ENCODE measurements at places on chromosomes 16 and 17.
A peak's percentile ranks its signal among the peaks of the same experiment; 100 is the strongest.

DNA sequence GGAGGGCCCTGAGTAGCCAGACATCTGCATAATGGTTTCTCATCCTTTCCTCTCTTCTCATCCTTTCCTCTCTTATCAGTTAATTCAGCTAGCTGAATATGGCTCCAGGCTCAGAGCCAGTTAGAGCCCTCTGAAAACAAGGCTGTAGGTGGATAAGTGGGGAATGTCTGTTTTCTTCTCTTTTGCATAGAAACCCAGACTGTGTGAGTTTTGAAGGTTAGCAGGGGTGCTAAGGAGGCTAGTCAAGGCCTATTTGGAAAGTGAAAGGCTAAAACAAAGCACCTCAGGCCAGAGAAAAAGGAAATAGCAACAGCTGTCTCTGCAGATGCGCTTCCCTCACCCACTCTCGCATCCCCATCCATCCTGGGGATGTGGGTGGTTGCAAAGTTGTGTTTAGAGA is 420.9 kb downstream of the SHISA9 start:
- no peak for ATAC-seq

- no peak for ATAC-seq
These were observed 145.6 kb upstream of the MYOCD start for GRCh38 chr17:12519956-12520594.

- ATAC-seq = no peak
These were observed 104.3 kb downstream of the AXIN2 start for GRCh38 chr17:65457183-65457582.

- no peak for ATAC-seq
These were observed 10.4 kb downstream of the KCNH6 start for GRCh38 chr17:63533433-63534077.

DNA sequence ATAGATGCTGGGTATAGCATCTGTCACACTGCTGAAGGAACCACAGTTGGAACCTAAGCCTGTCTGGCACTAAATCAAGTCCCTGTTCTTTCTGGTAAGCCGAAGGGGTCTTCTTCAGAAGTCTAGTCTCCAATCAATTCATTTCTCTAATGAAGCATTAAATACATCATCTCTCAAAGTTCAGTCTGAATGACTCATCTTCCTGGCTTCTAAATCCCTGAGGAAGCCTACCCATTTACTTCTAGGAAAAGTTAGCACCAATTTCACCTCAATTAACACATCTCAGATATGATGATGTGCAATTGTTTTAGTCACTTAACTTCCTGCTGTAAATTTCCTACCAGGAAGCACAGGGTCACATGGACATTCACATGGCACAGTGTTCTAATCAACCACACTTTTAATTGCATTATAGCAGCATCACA is 49.9 kb downstream of the TEX14 start:
- no peak for ATAC-seq

- ATAC-seq = peak; percentile 83
These were observed 59.4 kb upstream of the ALOX12 start for GRCh38 chr17:6936370-6937028.

GRCh38 chr16:71360378-71360777 is 1.9 kb downstream of the CALB2 start:
- ATAC-seq = no peak

GRCh38 chr17:39787743-39788484 is 50.2 kb downstream of the GRB7 start:
- no peak for ATAC-seq

DNA sequence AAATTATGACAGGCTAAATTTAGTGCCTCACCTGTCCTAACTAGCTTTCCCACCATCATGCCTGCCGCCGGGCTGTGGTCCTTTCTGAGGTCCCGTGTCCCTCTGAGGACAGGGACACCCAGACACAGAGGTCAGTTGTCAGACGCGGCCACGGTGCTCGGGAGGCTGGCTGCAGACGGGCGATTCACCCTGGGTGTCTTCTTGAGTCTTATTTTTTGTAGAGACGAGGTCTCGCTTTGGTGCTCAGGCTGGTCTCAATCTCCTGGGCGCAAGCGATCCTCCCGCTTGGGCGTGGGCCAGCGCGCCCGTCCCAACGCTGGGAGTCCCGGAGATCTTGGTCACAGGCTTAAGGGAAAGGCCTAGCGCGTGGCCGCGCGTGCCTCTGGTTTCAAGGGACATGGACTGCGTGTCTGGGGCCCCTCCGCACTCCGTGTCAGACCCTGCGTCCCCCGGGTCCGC is 797 bp upstream of the RAB11FIP3 start:
- no peak for ATAC-seq

All from stimulated activated memory B cell treated with anti-CD40 and anti-IgM and Interleukin-4, amounts not matched to agents 10 μg/mL and 1 μg/mL and 100 μg/mL, for 72 hours (primary cell).